ENCODE measurements at places on chromosomes 7 and 10. TPM values are rescaled to one million over a fixed set of nuclear protein-coding genes. Genes with fewer than 3 reads are reported as not detected.

The PRPF18 gene
- 39.3 TPM for total RNA-seq

DNA sequence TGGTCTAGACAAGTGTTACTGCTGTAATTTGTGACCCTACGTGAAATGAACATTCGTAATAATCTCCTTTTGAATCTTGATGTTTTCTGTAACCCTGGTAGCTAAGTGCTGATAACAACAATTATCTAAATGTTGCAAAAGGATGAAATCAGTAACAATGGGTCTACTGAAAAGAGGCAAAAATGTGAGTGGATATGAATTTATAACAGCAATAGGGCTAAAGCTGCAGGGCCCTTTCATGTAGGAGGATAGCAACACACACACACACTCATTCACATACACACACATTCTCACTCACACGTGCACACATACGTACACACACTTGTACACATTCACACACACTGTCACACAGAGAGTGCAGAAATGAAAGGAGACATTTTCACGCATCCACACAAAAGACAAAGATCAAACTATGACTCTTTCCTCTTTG is 200.8 kb upstream of the NEBL start:
- no peak for DNase-seq

The EVX1 gene
- not detected for total RNA-seq

The SUN3 gene
- not detected for total RNA-seq

The GLI3 gene
- 19.6 TPM for total RNA-seq

DNA sequence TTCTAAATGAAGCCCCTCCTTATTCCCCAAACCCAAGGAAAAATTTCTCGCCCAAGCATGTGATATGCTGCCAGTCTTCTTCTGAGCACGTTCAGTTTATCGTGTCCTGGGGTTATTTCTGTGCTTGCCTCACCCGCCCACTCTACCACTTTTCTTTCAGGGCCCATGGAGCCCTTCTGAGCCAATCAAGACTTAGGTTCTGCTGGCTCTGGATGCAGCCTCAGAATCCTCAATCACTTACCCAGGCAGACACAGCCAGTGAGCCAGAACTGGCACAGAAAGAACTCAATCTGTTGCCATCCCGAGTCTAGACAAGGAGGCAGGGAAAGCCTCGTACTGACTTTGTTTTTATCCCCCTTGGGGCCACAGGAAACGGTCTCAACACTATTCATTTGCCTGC is 34.2 kb upstream of the C10orf90 start:
- DNase-seq = no peak

The PFKFB3 gene
- 29.1 TPM for total RNA-seq

DNA sequence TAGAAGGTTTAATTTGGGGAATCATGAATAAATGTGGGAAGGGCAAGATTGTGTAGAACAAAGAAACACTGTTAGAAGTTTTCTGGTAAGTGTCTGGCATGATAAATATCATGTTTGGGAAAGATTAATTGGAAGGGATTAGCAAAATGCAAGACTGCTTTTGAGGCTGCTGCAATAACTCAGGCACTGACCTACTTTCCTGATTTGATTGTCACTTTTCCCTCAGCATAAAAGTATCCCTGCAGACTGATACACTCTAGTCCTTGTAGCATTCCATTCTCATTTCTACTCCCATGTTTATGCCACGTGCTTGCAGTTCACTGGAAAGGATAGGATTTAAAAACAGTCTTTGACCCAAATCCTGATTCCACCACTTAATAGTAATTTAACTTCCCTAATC is 303.3 kb upstream of the SEMA3A start:
- no peak for DNase-seq

GRCh38 chr10:61781969-61782403 is 119.3 kb downstream of the CABCOCO1 start:
- DNase-seq = no peak

The GPR37 gene
- 0.68 TPM for total RNA-seq

The MSMB gene
- total RNA-seq = not detected

The FAM237B gene
- total RNA-seq = not detected

The PLA2G12B gene
- total RNA-seq = not detected

DNA sequence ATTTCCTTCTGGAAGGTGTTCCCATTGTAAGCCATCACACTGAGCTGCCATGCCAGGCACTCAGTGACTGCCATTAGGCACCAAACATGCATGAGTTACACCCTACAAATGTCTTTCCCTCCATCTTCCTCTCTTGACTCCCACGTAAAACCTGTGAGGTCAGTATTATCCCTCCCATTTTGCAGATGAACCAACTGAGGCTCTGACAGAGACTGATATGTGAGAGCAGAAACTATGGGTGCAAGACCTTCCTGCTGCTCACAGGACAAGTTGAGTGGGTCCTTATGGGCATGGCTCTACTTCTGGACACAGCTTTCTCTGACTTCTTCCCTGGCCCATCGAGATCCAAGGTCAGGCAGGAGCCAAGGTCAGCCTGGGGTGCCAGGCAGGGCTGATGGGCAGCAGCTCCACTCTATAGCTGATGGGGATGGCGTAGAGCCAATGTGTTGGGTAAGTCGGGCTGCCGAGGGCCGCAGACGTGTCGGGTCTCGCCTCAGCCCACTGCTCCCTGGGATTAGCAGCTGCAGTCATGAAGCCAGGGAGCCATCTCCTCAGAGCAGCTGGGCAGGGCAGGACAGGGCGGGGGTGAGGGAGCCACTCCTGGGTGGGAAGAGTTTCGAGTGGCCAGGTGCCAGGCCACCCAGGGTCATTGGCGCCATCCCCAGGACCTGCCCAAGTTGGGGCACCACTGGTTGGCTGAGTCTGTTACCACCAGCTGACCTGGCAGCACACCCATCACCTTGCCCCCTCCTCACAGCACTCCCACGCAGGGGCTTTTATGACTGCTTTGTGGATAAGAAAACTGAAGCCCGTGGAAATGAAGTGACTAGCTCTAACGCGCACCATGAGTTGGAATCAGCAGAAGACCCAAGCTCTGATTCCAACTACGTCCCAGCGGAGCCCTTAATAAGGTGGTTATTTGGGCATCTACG is 117.8 kb upstream of the ZMIZ1 start:
- no peak for DNase-seq

The C10orf53 gene
- total RNA-seq = not detected

The STEAP1B gene
- 0.33 TPM for total RNA-seq

GRCh38 chr7:3712841-3713240 is 411.8 kb downstream of the SDK1 start:
- no peak for DNase-seq

The LBX1 gene
- not detected for total RNA-seq

DNA sequence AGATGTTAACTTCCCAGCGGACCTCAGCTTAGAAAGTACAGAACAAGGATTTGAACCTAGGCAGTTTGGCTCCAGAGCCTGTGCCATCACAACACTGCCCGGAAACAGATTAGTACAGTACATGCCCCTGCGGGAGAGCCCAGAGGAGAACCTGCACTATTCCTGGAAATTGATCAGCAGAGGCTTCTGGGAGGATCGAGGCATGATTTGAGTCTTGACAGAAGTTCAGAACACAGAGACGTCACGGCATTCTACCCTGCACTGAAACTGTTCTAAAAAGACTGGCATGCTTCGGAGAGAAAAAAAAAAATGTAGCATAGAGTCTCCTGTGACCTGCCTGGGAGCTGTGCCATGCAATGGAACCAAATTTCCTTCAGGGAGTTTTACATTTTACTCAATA is 9.2 kb upstream of the IL6 start:
- no peak for DNase-seq

- DNase-seq = no peak
These were observed 52.4 kb downstream of the ARMH3 start for GRCh38 chr10:102003541-102003940.

The GIMAP4 gene
- total RNA-seq = 23.0 TPM

GRCh38 chr7:110130669-110131068 is 960.3 kb upstream of the LRRN3 start:
- DNase-seq = no peak

- peak; percentile 88 for DNase-seq
These were observed 36.2 kb upstream of the GTF2IRD1 start for GRCh38 chr7:74417419-74417971.

- peak; percentile 76 for DNase-seq
These were observed 561 bp downstream of the FGFR2 start for GRCh38 chr10:121597504-121598262.

The ADCYAP1R1 gene
- 18.7 TPM for total RNA-seq

DNA sequence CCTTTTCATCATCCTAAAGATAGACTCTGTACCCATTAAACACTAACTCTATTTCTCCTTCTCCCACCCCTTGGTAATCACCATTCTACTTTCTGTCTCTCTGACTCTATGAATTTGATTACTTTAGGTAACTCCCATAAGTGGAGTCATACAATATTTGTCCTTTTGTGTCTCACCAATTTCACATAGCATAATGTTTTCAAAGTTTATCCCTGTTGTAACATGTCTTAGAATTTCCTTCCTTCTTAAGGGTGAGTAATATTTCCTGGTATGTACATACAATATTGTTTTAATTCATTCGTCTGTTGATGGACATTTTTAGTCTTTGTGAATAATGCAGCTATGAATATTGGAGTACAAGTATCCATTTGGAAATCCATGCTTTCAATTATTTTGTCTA is 50.9 kb upstream of the CDCA7L start:
- no peak for DNase-seq

The SPOCK2 gene
- 5.8 TPM for total RNA-seq

DNA sequence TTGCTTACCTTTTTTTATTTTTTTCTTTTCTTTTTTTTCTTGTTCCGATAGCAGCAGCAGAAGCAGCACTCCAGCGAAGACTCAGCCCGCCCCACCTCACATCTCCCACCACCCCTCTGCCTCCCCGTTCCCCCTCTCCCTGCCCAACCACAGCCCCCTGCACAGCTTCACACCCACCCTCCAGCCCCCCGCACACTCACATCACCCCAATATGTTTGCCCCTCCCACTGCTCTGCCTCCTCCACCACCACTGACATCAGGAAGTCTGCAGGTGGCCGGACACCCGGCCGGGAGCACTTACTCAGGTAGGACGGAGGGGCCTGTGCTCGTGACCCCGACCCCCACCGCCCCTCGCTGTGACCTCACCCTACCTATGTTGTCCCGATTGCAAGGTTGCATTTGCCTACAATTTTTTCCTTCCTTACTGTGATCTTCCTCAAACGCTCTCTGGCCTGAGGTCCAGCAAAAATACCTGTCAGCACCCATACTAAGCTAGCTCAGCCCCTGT is 367.2 kb upstream of the GALNT17 start:
- DNase-seq = no peak
